ENCODE measurements at places on chromosomes 1 and 21.

- DNase-seq: no peak
Observed at GRCh38 chr1:204463125-204464060, 31.2 kb downstream of the PIK3C2B start.

GRCh38 chr21:42027822-42028765 lies 17.9 kb upstream of the ZBTB21 start:
- DNase-seq: no peak

GRCh38 chr1:33232716-33233115 lies 23.6 kb upstream of the ZNF362 start:
- no peak for DNase-seq

GRCh38 chr1:19416921-19417470 lies 68.3 kb downstream of the CAPZB start:
- no peak for DNase-seq

DNA sequence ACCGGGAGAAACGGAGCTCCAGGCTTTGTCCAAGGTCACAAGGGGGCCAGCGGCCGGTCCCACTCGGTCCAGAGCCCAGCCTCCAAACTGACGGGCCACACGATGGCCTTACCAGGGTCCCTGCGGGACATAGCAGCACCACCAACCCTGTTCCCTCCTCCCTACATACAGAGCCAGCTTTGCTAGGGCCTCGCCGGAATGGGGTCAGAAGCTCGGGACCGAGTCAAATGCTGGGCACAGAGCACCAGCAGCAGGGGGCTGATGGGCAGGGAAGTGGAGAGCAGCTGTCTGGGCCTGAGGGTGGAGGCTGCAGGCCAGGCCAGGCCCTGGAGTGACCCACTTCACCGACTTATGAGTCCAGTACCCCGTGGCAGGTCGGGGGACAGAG lies 14.9 kb upstream of the TTC39A start:
- DNase-seq: no peak

DNA sequence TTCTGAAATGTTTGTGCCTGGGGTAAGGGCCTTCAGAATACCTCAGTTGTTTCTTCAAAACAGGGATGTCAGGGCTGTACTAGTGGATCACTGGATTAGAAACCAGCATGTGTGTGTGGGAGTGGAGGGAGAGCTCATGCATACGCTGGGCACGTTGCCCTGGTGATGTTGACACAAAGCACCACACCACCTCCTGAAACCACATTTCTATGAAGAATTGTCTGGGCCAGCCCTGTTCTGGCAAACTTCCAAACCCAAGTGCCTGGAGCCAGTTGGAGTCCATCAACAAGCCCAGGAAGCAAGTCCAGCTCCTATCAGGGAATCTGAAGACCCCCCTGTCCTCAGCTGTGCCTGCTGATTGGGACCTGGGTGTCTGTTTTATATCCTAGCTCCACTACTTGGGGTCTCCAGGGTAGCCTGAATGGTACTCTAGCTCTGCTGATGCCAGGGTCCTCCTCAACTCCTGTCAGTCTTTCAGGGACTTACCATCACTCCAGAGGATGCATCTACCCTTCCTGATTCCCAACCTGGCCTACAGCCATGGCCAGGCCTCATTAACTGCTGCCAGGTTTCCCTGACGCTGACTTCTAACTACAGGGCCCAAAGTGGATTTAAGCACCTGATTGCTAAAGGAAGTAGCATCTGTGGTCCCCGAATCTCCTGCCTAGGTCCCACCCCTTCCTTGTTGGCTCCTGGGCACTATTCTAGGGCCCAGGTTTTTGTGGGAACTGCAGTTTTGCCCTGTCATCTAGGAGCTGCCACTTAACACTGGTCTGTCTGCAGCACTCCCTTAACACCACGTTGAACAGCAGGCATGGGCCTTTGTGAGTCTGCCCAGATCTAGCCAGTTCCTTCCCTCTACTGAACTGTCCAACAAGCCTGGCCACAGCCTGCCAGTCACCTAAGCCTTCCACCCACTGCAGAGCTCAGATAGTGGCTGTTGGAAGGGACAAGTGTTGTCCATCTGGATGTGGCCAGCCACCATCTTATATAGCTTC lies 45.5 kb downstream of the LPAR3 start:
- no peak for DNase-seq

Measured in 8988T (cell line).